Skin of body (tissue), 3 donors: ENCODE measurements at places on chromosomes 2 and 18. TPM values are rescaled to one million over a fixed set of nuclear protein-coding genes. Genes with fewer than 3 reads are reported as not detected.

The PROM2 gene
- total RNA-seq, result 9.4 TPM

The KCNE4 gene
- total RNA-seq, result 5.4 TPM

The GPR35 gene
- 0.99 TPM for total RNA-seq

The PROKR1 gene
- total RNA-seq, result 0.10 TPM

- peak; percentile 62 for DNase-seq
Observed at GRCh38 chr18:47931718-47932103, 1.3 kb upstream of the SMAD2 start.

DNA sequence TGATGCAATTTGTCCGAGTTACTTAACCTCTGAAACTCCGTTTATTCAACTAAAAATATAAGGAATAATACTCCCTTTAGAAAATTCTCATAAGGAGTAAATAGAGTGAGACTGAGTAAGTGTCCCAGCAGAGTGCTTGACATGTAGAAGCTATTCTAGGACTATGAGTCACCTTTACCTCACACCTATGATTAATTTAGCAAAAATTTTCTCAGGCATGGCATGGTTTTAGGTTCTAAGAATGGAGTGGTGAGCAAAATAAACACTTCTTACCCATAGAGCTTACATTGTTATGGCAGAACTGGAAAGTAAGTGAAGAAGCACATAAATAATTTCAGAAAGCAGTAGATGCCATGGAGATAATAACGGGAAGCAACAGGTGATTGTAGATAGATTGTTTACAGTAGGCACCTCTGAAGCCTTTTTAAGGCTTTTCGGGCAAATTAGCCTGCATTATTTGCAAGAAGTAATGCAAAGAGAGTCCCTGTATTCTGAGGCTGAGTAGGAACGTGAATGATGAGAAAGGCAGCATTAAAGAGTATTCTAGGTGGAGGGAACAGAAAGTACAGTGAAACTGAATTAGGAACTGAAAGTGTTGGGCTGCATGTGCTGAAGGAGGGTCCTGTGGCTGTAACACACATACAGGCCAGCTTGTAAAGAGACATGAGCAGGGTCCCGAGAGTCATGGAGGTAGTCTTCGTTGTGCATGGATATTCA is 209.2 kb downstream of the ZNF407 start:
- no peak for DNase-seq

DNA sequence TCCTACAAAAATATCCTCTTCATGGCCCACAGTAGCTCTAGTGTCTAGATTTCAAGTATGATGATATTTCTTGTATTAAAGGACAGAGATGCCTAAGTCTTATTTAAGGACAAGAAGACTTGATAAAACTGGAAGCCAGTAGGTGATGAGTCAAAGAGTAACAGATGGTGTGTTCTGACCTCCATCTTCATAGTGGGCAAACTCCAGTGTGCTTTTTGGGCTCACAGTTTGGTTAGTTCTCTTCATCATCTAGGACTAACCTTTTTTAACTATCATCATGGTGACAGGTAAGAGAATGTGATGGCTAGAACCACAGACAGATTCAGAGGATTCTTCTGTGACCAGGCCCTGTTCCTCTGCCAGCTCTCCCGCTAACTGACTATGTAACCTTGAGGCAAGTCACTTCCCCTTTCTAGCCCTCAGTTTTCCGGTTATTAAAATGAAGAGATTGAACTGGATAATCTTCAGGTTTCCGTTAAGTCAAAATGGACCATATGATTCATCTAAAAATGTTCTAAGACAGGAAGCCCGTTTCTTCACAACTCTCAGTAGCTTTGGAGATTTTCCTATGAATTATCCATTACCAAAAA is 140.3 kb upstream of the RASGRP3 start:
- no peak for DNase-seq

GRCh38 chr2:7096726-7097352 is 179.6 kb downstream of the RNF144A start:
- DNase-seq, result no peak

- DNase-seq, result no peak
Observed at GRCh38 chr18:11148680-11149440, 509 bp downstream of the PIEZO2 start.

DNA sequence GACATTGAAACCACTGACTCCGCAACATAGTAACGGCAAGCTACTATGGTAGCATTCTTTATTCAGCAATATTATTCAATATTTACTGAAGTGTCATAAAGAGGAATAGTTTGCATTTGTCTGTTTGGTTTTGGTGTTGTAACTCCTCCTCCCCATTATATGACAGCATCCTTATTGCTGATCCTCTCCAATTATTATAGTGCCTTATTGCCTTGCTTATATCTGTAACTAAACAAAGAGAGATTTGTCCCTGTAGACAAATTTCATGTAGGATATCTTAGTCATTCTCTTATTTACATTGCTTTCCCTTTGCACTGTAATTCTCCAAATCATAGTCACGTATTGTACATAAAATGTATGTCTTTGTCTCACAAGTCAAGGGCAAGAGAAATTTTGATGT is 1041.2 kb upstream of the ZEB2 start:
- DNase-seq, result no peak

- DNase-seq, result no peak
Observed at GRCh38 chr18:31659576-31660177, 24.7 kb downstream of the B4GALT6 start.

- DNase-seq, result no peak
Observed at GRCh38 chr18:12520442-12520992, 112.8 kb downstream of the PRELID3A start.
